Naive thymus-derived CD4-positive, alpha-beta T cell (primary cell): ENCODE measurements at places on chromosomes 1 and 21.

GRCh38 chr1:202244841-202245261 lies 51.3 kb downstream of the LGR6 start:
- DNase-seq, result no peak

DNA sequence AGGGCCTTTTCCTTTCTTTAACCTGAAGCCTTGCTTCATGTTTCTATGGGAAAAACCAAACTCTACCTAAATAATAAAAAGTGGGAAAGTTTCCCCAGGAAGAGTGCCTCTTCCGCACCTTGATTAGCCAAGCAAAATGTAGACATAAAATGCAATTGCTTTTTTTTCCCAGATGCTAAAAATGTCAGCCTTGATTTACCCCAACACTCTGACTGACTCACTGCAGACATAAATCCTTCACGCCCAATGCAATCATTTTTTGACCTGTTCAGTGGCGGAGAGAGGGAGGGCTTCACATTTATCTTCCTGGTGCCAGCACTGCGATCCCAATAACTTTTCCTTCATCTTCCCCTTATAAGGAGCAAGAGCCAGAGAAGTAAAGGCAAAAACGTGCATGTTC lies 261.5 kb downstream of the SEC16B start:
- no peak for DNase-seq

DNA sequence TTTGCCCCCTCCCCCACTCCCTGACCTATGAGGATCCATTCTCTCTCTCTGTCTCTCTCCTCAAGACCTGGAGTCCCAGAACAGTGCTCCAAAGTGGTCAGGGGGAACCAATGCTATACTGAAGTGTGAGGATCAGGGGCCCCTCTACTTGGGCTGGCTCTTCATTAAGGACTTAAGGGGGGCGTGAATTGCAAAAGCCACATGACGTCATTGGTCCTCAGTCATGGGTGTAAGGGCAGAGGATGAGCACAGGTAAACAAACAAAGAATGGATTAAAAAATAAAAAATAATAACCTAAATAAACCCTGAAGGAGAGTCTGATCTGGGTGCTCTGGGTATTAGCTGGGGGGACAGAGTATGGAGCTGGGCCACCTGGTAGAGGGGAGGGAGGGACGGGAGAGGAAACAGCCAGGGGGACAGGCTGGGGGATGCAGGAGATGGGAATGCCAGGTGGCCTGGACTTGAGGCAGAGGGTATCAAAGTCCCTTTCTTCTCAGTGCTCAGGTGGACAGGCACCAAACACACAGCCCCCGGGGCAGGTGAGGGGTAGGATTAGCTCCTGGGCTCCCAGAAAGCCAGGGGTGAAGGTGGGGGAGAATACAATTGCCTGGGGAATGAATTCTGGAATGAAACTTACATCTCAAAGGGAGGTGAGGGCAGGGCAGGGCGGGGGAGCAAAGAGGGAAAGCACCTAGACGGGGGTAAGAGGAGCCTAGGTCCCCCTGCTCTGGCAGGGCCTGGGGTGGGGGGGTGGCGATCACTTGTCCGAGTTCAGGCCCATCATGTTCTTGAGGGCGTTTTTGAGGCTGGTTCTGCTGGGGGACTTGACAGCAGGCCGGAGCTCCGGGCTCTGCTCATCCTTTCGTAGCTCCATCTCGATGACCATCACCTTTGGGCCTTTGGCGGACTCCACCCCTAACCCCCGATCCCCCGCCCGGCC lies 4.6 kb downstream of the MPZ start:
- no peak for DNase-seq

DNA sequence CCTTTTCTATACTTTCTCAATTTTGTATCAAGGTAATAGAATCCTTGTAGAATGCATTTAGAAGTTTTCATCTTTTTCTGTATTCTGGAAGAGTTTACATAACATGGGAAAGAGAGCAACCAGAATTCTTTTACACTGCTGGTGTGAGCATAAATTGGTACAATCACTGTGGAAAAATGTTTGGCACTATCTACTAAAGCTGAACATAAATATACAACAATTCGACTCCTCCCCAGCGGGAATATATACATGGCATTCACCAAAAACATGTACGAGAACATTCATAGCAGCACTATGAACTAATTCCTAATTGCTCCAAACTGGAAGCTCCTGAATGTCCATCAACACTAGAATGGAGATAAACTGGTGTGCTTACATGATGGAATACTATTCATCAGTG lies 1.8 kb upstream of the ACBD6 start:
- no peak for DNase-seq

DNA sequence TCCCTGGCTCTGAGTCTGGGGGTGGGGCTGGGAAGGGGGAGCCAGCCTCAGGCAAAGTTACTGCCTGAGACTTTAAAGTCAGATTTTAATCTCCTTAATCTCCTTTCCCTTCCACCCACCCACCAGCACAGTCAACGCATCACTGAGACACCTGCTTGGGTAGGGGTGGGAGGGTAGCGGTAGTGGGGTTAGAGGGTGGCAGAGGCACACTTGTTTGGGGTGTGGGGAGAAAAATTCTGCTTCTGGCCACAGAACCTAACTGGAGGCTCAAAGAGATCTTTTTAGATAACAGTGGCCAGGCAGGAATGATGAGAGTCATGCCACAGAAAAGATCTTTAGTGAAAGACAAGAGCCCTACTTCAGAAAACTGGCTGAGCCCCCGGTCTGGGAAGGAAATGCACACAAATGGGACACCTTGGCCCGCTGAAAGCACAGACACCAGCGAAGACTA lies 44.1 kb downstream of the CD247 start:
- peak; percentile 41 for DNase-seq

DNA sequence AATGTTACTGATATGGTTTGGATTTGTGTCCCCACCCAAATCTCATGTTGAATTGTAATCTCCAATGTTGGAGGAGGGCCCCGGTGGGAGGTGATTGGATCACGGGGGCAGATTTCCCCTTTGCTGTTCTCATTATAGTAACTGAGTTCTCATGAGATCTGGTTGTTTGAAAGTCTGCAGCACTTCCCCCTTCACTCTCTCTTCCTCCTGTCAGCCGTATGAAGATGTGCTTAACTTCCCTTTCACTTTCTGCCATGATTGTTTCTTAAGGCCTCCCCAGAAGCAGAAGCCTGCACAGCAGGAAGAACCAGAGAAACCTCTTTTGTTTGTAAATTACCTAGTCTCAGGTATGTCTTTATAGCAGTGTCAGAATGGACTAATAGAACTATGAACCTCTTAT lies 28.4 kb downstream of the TRIM33 start:
- peak; percentile 54 for DNase-seq

GRCh38 chr1:45623972-45624371 lies at the start of gene CCDC17:
CCDC17 (minus strand) TSS chr1:45624054; CDS start chr1:45623909, 145 bp downstream.
- DNase-seq, result no peak

DNA sequence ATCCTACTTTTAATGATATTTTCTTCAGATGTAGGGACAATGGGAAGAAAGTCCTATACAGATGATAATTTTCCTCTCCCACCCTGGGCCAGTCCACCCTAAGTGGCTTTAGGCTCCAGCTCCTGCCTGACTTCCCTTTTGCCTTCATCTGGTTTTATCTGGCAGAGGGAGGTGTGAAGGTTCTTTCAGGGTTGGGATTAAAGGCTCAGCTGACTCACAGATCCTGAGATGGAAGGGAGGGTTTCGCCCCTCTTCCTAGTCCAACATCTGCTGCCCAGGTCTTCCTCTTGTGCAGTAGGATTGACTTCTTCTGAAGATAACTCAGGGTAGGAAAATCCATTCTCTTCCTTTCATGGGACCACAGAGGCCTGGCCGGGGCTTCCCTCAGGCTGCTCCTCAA lies 362.4 kb upstream of the KAZN start:
- no peak for DNase-seq

DNA sequence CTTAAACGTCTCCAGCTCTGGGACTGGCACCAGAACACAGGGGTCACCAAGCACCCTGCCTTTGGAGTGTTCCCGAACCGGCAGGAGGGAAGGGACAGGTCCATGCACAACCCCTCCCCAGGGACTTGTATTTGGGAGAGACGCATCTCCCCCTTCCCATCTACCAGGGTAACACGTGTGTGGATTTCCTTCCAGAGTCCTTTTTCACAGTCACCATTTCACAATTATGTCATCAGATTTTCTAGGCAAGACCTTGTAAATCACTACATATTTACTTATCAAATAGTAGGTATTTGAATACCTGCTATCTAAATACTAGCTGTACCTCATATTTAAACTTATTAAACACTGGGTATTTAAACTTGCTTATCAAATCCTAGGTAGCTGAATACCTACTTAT lies 57.4 kb upstream of the AJAP1 start:
- DNase-seq, result no peak

DNA sequence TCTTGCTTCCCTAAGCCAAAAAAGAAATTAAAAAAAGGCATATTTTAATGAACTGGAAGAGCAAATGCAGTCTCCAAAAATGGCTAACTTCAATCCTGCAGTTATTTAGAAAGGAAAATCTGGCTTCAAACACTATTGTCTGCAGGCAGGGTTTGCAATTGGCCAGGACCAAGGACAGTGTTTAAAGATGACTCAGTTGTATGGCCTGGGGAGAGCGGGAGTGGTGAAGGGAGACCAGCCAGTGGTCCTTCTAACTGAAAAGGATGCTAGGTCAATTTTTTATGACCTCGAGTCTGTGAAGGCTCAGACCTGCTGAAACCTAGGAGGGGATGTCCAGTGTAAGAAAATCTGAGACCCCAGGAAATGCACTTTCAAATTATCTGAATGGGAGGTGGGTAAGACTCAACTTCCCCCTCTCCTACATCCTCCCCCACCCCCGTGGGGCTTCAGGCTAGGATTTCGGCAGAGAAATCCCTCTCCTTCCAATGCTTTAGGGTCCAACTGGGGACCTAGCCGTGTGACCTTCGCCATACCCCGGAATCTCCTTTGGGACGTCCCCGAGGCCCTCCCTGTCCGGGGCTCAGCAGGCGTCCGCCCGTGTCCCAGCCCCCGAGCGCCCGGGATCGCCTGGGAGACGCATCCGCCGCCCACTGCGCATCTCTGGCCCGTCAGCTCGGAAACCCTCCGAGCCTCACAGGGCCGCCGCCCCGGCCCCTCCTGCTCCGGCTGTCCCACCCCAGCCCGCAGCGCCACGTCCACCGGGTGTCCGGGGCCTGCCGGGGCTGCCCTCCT lies 602 bp upstream of the RIMKLA start:
- DNase-seq, result peak; percentile 5

GRCh38 chr1:48876330-48876785 lies 99.7 kb upstream of the BEND5 start:
- no peak for DNase-seq

DNA sequence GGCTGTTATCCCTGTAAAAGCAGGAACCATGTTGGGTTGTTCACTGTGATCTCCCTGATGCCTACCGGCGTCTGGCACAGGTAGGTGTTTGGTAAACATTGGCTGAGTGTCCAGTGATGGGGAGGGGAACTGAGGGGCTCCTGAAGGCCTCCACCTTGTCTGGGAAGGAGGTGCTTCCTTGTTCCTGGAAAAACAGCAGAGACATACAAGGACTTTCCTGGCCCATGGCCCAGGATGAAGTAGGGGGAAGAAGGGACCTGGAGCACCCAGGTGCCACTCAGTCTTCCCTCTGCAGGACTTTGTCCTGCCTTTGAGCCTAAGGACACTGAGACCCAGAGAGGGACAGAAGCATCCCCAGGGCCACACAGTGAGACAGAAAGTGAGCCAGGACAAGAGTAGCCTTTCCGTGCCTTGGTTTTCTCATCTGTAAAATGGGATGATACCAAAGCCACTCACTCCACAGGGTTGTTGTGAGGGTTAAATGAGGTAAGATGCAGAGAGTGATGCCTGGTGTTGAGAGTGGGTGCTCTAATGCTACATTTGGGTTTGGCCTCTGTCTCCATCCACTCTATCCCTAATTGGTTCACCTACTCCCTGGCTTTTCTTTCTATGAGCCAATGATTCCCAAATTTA lies 6.1 kb upstream of the HEYL start:
- no peak for DNase-seq

DNA sequence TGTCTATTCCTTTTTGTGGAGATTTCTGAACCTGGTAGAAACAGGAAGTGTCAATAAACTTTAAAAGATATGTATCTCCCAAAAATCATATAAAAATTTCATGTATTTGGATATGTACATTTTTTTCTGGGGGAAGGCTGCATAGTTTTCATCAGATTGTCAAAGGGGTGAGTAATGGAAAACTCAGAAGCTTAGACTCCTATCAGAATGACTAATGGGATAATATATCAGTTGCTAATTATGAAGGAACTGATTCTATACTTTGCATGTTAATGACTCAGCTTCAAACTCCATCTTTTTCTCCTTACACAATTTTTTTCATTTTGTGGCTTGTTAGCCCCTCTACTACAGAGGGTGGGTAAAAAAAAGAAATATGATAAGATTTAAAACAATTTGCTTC lies 55.9 kb downstream of the GON4L start:
- no peak for DNase-seq

DNA sequence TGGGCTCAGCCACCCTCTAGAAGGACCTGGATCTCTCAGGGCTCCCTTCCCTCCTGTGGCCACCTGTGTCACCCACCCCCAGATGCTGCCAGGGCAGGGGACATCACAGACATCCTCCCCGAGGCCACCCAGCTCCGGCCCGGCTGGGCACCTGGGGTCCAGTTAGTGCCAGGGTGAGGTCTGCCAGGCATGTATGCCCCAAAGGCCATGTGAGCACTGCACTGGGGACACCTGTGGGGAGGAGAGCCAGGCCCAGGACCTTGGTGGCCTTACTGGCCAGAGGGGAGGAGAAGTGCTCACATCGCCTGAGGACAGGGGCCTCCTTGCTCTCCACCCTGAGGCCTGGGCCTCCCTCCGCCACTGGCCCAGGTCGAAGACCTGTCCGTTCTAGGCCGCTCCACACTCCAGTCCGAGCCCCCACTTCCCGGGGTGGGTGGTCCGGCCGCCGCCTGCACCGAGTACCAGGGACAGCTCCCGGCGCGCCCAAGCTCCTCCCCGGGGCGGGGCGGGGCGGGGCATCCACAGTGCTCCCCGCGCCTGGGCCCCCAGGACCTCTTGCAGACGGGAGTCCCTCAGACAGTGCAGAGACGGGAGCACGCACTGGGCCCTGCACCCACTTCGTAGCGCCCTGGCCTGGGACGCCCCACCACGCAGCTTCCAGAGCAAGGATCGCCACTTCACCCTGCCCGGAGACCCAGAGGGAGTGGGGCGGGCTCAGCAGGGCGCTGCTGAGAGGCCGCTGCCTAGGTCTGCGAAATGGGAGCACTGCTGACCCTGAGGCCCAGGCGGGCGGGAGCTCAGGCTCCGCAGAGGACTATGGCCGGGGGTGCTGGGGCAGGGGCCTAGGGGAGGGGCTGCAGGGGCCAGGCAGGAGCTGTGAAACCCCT lies 34.3 kb upstream of the CCDC27 start:
- DNase-seq, result no peak

GRCh38 chr1:68426594-68426993 lies 23.2 kb downstream of the RPE65 start:
- no peak for DNase-seq

- DNase-seq, result no peak
These were observed 41.1 kb downstream of the NGF start for GRCh38 chr1:115296981-115297380.
